ENCODE measurements at places on chromosomes 12 and 14. TPM values are rescaled to one million over a fixed set of nuclear protein-coding genes. Genes with fewer than 3 reads are reported as not detected.

DNA sequence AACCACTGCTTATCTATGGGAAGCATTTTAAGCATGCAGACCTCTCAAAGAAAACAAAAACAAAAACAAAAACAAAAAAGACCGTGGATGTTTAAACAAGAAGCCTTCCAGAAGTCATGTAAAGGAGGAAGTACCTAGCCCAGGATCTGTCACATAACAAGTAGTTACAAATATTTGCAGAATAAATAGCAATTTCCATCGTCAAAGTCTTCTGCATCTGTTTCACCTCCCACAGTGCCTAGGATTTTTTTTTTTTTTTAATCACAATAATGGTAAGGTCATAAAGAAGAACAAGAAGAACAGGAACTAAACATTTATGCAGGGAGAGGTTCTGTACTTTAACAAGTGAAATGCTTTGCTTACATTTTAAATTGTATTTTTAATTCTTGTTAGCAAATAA lies 2.4 kb upstream of the STXBP6 start:
- no peak for DNase-seq

GRCh38 chr14:33794791-33795305 lies 156.0 kb downstream of the EGLN3 start:
- DNase-seq = no peak

GRCh38 chr14:69720912-69721311 lies 46.0 kb upstream of the SRSF5 start:
- DNase-seq = no peak

DNA sequence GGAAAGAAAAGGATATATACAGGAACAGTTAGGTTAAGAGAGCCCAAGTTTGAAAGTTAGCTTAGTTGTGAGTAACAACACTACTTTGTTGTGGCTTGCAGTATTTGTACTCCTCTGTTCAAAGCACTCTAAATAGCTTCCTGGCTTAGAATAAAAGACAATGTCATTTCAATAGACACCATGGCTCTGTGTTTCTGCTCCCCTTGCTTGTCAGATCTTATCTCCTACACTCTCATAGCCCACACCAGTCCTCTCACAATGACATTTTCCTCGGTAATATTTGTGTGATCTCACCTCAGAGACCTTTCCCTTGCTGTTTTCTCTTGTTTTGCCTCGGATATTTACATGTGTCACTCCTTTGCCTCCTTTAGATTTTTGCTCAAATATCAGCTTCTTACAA lies 418.4 kb downstream of the MDGA2 start:
- DNase-seq = no peak

- no peak for DNase-seq
Observed at GRCh38 chr14:21965042-21965441, 291.4 kb upstream of the OR4E1 start.

DNA sequence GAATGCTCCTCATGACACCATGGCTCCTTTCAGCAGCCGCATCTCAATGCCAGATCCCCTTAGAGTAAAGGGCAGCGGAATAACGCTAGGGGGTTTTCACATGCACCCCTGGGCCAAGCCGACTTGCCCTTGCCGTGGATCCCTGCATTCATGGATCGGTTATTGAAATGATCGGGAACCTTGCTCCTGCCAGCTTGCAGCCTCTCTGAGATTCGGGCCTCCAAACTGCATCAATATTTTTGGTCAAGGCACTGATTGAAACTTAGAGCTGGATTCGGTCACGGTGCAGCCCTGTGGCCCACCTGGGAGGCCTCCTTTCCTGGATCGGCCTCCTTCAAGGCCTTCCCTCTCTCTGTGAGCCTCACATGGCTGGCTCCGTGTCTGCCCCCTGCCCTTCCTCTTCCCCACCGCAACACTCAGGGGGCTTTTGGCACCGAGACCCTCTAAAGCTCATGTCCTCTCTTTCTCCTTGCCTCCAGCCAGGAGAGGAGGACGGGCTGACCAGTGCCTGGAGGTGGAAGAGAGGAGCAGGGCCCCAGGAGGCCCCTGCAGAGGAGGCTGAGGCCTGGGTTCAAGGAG lies 1.8 kb downstream of the PTPN6 start:
- no peak for DNase-seq

Gene MYO1H
- total RNA-seq = not detected

Gene HOXC5
- total RNA-seq = not detected

Data from MG63 (cell line).